Left lung (tissue), 14 donors: ENCODE measurements at places on chromosomes 2 and 18.

- H3K27ac ChIP-seq, result no peak overlapping the region
- peaks cover 7% of the 10 kb centered on the region for H3K4me1 ChIP-seq
- no peak overlapping the region for H3K4me3 ChIP-seq
- no peaks in the 10 kb centered on the region for H3K36me3 ChIP-seq
- DNase-seq, result no peak
Measured at GRCh38 chr2:26636935-26637334, 4.2 kb downstream of the CIB4 start.

GRCh38 chr2:136378712-136379595, 261.0 kb upstream of the CXCR4 start:
- H3K36me3 ChIP-seq, result no peaks in the 10 kb centered on the region
- H3K4me1 ChIP-seq, result peaks cover 7% of the 10 kb centered on the region
- H3K4me3 ChIP-seq, result no peak overlapping the region
- H3K27ac ChIP-seq, result no peak overlapping the region
- DNase-seq, result peak; percentile 50

GRCh38 chr18:54090856-54091255, 133.6 kb downstream of the MBD2 start:
- no peak for DNase-seq
- no peaks in the 10 kb centered on the region for H3K36me3 ChIP-seq
- no peaks in the 10 kb centered on the region for H3K27me3 ChIP-seq
- H3K27ac ChIP-seq, result no peak overlapping the region
- H3K4me3 ChIP-seq, result no peak overlapping the region

DNA sequence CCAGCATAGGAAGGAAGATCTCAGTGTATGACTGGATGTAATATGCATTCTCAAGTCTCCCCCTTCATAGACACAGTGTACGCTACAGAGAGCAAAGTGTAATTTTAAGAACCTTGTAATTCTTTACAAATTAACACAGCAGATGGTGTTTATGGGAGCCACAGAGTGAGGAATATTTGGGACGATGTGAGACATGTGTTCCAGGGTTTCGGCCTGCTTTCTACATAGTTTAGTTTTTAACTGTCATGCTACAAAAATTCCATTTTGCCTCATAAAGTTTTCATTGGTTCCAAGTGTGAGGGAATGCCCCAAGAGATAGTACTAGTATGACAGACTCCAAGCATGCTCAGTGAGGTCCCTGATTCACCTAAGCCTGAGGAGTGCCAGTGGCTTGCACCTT, 76.2 kb upstream of the LRRTM1 start:
- H3K36me3 ChIP-seq, result no peaks in the 10 kb centered on the region
- no peak overlapping the region for H3K4me3 ChIP-seq
- no peak overlapping the region for H3K27ac ChIP-seq
- H3K4me1 ChIP-seq, result no peaks in the 10 kb centered on the region

DNA sequence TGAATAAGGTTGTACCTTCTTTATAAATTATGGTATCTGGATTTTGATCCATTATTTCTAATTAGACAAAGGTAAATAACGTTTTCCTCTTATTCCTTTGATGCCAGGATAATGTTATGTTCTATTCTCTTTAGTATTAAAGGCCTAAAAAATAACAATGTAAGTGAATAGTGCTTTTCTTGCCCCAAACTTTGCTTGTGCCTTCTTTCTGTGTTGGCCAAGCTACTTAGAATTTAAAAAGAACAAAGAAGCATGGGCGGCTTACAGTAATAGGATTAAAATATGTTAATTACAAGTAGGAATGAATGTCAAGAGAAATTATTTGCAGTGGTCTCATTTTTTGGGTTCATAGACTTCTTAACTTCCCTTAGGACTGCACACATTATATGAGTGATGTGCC, 105.0 kb upstream of the FSIP2 start:
- H3K4me3 ChIP-seq, result no peak overlapping the region
- H3K27me3 ChIP-seq, result no peaks in the 10 kb centered on the region
- no peak overlapping the region for H3K27ac ChIP-seq
- H3K4me1 ChIP-seq, result no peaks in the 10 kb centered on the region
- H3K36me3 ChIP-seq, result no peaks in the 10 kb centered on the region

- no peak overlapping the region for H3K27ac ChIP-seq
- no peaks in the 10 kb centered on the region for H3K4me1 ChIP-seq
- DNase-seq, result no peak
- H3K27me3 ChIP-seq, result no peaks in the 10 kb centered on the region
- H3K36me3 ChIP-seq, result no peaks in the 10 kb centered on the region
Measured at GRCh38 chr2:116180072-116180471, 1634.4 kb upstream of the DDX18 start.

GRCh38 chr18:37565977-37566478, 430 bp upstream of the CELF4 start:
- H3K4me1 ChIP-seq, result peaks cover 27% of the 10 kb centered on the region
- H3K27me3 ChIP-seq, result peaks cover 96% of the 10 kb centered on the region
- H3K4me3 ChIP-seq, result peak overlapping the region; percentile 46
- no peaks in the 10 kb centered on the region for H3K36me3 ChIP-seq
- H3K27ac ChIP-seq, result no peak overlapping the region

- no peaks in the 10 kb centered on the region for H3K36me3 ChIP-seq
- H3K27me3 ChIP-seq, result no peaks in the 10 kb centered on the region
- DNase-seq, result no peak
Measured at GRCh38 chr2:24625728-24626127, 134.7 kb downstream of the NCOA1 start.

DNA sequence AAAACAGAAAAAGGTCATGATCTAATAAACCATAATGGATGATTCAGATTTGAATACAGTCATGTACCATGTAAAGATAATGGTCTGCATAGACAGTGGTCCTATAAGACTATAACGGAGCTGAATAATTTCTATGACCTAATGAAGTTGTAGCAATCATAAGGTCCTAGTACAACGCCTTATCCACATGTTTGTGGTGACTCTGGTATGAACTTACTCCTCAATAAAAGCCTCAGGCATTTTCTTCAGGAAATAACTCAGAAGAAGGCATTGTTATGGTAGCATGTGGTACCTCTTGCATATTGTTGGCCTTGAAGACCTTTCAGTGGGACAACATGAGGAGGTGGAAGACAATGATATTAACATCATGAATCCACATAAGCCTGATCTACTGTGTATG, 883.3 kb downstream of the CNTNAP5 start:
- H3K4me1 ChIP-seq, result no peaks in the 10 kb centered on the region
- H3K27me3 ChIP-seq, result no peaks in the 10 kb centered on the region
- DNase-seq, result no peak
- no peak overlapping the region for H3K4me3 ChIP-seq

DNA sequence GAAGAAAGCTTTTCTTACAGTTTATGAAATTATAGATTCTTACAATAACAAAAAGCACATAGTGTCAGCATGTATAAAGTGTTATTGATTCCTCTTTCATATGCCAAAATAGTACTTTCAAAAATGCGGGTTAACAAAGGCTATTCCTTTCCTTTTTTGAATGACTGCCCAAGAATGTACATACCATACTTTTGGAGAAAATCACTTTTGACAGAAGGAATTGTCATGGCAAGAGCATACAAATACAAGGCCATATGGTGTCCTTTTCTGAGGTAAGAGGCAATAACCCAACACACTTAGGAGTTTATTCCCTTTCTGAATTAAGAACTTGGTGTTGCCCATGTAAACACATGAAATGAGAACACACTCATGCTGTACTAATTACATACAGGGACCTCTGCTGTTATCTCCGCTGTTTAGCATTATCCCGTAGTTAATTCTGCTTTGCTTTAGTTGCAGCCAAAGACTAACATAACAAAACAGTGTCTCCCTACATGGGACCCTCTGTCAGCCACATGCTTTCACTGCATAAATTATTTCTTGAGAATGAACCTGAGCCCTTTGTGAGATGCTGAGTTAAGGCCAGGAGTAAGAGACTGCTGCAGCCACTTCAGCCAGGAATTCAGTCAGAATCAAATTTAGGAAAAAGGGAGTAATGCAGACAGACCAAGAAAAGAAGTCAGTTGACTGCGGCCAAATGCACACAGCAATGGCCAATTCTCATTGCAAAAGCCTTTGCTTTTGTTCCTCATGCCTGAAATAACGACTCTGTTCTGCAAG, 67.0 kb downstream of the CDH2 start:
- no peak overlapping the region for H3K27ac ChIP-seq
- no peak overlapping the region for H3K4me3 ChIP-seq
- no peak for DNase-seq
- no peaks in the 10 kb centered on the region for H3K4me1 ChIP-seq
- H3K27me3 ChIP-seq, result no peaks in the 10 kb centered on the region

DNA sequence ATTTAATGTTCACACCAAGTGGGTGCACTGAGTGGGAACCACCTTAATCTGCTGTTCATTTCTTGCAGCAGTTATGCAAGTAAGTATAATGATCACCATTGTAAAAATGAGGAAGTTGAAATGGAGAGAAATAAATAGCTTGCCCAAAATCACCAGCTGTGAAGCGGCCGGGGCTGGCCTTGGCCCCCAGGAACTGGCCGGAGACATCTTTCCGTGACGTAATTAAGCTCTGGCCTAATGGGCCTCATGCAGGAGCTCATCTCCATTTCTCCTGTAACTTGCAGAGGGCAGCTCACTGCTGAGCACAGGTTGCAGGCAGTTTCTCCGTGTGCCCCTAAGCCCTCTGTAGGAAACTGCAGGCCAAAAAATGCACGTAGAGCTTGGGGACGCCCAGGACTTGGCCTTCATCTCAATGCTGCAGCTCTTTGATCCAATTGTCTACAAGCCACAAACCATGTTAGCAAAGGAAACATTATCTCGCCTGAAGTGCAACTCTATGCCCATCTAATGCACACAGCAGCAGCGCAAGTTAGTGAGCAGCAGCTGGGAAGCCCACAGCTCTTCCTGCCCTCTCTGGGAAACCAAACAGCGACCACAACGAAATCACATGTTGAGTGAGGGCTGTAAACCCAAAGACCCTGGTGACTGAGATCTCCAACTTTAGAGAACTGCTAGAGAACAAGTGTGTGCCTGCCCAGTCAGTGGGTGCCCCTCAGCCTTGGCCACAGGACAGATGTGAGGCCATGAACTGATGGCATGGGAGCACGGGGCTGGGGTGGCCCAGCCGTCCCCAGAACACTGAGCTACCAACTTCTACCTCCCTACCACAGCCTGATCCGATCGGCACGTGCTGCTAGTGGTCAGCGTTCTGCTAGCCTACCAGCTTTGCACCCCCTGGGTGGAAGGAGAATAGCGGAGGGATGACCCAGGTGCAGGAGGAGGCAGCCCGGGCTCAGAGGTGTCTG, 28.8 kb downstream of the APCDD1 start:
- peaks cover 6% of the 10 kb centered on the region for H3K4me1 ChIP-seq
- no peak overlapping the region for H3K4me3 ChIP-seq
- H3K27me3 ChIP-seq, result no peaks in the 10 kb centered on the region
- H3K27ac ChIP-seq, result no peak overlapping the region
- no peaks in the 10 kb centered on the region for H3K36me3 ChIP-seq

- peak; percentile 50 for DNase-seq
- peaks cover 25% of the 10 kb centered on the region for H3K4me1 ChIP-seq
- no peak overlapping the region for H3K27ac ChIP-seq
Measured at GRCh38 chr2:95074663-95075439, 46.8 kb downstream of the MRPS5 start.

- H3K27me3 ChIP-seq, result no peaks in the 10 kb centered on the region
- DNase-seq, result no peak
- no peak overlapping the region for H3K4me3 ChIP-seq
- H3K4me1 ChIP-seq, result peaks cover 14% of the 10 kb centered on the region
- no peak overlapping the region for H3K27ac ChIP-seq
- no peaks in the 10 kb centered on the region for H3K36me3 ChIP-seq
Measured at GRCh38 chr18:58896268-58896667, 31.6 kb downstream of the ZNF532 start.

DNA sequence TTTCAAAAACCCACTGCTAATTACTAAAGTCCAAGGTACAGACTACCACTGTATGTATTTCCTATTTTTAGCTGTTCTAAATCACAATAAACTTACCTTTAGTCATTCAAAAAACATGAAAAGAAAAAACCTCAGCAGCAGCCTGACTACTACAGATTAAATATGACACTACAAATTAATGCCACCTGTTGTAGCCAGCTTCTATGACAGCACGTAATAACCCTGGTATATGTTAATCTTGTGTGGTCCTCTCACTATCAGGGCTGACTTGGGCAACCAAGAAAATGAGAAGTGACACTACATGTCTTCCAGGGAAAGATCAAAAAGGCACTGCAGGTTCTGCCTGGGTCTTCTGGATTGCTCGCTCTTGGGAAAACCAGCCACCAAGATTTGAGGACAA, 90.6 kb upstream of the FAM124B start:
- peaks cover 9% of the 10 kb centered on the region for H3K4me1 ChIP-seq
- peaks cover 37% of the 10 kb centered on the region for H3K36me3 ChIP-seq
- no peaks in the 10 kb centered on the region for H3K27me3 ChIP-seq
- H3K27ac ChIP-seq, result no peak overlapping the region
- DNase-seq, result no peak
- H3K4me3 ChIP-seq, result no peak overlapping the region

- peak; percentile 88 for DNase-seq
- peaks cover 48% of the 10 kb centered on the region for H3K27me3 ChIP-seq
- H3K4me1 ChIP-seq, result peaks cover 43% of the 10 kb centered on the region
- H3K4me3 ChIP-seq, result peak overlapping the region; percentile 75
- H3K36me3 ChIP-seq, result no peaks in the 10 kb centered on the region
- H3K27ac ChIP-seq, result peak overlapping the region; percentile 79
Measured at GRCh38 chr2:172427990-172428831, 825 bp downstream of the ITGA6 start.

DNA sequence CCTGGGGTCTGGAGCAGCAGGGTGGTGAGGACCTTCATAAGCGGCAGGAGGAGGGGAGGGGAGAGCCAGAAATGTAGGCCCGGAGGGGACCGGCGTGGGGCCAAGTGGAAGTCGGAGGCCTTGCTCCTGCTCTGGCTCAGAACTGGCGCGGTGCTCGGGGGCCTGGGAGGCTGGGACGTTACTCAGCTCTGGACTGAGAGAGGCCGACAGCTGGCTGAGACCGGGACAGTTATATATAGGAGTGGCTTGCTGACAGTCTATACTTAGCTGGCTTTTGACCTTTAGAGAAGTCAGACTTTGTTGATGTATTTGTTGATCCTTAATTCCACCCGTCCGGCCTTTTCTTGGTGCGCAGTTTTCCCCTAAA, 15.7 kb downstream of the IGFBP5 start:
- H3K36me3 ChIP-seq, result no peaks in the 10 kb centered on the region
- peak; percentile 80 for DNase-seq
- H3K27ac ChIP-seq, result no peak overlapping the region
- H3K4me1 ChIP-seq, result peaks cover 5% of the 10 kb centered on the region
- H3K27me3 ChIP-seq, result peaks cover 8% of the 10 kb centered on the region
- H3K4me3 ChIP-seq, result no peak overlapping the region

GRCh38 chr2:29106980-29107388, 8.2 kb upstream of the CLIP4 start:
- H3K27ac ChIP-seq, result no peak overlapping the region
- H3K27me3 ChIP-seq, result no peaks in the 10 kb centered on the region
- H3K4me1 ChIP-seq, result no peaks in the 10 kb centered on the region
- H3K36me3 ChIP-seq, result no peaks in the 10 kb centered on the region

DNA sequence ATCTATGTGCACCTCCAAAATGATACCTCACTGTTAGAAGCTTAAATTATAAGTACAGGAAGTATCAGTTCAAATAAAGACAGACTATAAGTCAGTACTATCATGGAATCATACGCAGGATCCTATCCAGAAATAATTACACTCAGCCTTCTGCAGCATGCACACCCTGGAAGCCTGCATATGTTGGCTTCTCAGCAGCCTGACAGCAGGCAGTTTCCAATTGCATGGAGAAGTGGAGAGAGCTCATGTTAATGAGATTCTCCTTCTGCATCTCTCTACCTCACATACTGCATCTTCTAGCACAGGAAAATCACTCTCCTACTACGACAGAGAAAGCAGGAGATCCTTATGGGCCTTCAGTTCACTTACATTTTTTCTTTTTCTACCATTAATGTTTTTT, 20.5 kb downstream of the NR4A2 start:
- no peak for DNase-seq
- no peak overlapping the region for H3K27ac ChIP-seq
- H3K4me3 ChIP-seq, result no peak overlapping the region
- peaks cover 42% of the 10 kb centered on the region for H3K27me3 ChIP-seq

GRCh38 chr2:99821039-99821438, 321.4 kb downstream of the AFF3 start:
- DNase-seq, result no peak
- H3K36me3 ChIP-seq, result no peaks in the 10 kb centered on the region
- no peak overlapping the region for H3K27ac ChIP-seq
- H3K4me3 ChIP-seq, result no peak overlapping the region
